ENCODE measurements at places on chromosomes 13 and 19.

DNA sequence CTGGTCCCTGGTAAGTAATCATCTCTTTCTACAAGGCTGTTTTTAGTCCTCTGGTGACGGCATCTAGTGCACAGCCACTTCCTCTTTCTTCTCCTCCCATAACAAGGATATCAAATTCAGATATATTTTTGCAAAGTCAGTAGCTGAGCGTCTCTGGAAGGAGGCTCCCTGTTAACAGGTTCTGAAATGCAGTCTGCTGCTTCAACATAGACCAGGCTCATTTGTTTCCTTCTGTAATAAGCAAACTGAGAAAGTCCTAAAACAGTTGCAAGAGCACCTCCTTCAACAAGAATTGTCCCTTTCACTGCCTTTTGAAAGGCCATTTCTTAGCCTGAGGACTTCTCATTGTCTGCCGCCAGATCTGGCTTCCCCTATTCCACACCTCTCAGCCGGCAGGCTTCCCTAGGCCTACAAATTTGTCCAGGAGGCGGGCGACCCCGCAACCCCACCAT lies 7.4 kb upstream of the ZSCAN5A start:
- no peak for DNase-seq

DNA sequence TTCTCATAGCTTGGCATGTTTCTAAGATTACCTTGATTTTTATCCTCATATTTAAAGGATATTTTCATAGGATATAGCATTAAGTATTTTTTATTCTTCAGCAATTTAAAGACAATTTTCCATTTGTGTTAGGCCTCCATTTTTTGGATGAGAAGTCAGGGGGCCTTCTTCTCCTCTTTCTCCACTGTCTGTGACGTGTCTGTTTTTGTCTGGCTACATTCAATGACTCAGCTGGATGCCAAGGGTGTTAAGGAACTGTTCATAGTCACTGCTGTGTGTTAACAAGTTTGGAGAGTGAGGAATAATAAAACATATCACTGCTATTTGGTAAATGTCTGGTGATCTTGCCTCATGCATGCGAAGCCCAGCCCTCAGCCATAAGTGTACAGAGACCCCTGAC lies 36.4 kb downstream of the ZNF582 start:
- DNase-seq, result no peak

DNA sequence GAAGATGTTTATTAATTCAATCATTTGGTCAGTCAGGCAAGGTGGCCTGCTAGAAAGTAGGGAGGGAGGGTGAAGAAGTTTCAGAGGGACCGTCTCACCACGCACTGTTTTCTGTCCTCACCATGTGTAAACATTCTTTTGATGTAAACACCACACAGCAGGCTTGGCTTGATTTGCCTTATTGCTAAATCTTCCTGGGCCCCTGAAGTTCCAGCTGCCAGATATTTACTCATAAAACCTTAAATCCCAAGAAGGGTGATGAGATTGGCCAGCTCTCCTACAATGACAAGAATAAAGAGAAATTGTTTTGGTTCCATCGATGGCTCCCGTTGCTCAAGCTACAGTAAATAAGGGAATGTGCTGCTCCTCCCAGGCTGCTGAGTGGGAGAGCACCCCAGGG lies 198.2 kb upstream of the TMTC4 start:
- DNase-seq, result no peak

DNA sequence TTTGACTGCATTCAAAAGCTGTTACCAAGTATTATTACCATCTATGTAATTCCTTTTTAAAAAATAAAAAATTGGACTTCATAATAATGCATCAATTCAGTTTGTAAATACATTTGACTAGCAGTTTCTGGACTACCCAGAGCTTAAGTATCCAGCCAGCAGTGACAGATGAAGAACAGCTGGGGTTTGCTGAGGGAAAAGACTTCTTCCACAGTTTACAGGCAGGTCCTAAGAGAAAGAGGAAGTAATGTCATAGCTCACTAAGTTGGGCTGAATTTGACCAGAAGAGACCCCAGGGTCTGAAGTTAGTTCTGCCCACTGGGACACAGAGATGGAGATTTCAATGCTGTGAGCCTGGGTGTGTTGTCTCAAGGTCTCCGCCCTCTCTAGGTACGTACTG lies 96.4 kb downstream of the MBNL2 start:
- DNase-seq, result no peak

- DNase-seq, result peak; percentile 63
Observed at GRCh38 chr13:99371956-99372355, 64.8 kb upstream of the GPR183 start.

DNA sequence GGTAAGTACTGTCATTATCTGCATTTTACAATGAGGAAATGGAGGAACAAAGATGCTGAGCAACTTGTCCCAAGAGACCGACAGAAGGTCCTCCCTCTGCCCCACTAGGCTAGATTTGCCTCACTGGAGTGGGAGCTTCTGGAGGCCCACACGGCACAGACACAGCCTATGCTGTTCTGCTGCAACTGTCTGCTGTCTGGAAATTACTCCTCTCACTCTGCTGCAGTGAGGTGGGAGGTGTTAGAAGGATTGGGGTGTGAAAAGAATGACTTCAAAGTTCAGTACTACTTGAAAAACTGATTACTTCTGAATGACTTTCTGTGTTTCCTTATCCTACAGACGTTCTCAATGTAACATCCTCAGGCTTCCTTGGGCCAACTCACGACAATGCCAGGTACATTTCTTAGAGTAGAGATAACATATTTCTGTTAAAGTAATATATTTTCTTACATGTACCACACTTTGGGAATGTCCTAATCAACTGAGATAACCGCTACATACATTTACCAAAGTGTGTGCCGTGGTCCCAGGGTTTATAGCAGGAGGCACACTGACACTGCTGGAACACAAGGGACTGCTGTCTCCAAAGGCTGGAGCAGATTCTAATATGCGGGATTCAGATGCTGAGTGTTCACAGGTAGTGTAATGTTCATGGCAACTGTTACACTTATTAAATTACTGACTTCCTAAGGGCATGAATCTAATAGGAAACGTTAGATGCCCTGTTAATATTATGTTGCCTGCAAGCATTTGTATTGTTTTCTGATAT lies 53.5 kb upstream of the WASF3 start:
- no peak for DNase-seq

DNA sequence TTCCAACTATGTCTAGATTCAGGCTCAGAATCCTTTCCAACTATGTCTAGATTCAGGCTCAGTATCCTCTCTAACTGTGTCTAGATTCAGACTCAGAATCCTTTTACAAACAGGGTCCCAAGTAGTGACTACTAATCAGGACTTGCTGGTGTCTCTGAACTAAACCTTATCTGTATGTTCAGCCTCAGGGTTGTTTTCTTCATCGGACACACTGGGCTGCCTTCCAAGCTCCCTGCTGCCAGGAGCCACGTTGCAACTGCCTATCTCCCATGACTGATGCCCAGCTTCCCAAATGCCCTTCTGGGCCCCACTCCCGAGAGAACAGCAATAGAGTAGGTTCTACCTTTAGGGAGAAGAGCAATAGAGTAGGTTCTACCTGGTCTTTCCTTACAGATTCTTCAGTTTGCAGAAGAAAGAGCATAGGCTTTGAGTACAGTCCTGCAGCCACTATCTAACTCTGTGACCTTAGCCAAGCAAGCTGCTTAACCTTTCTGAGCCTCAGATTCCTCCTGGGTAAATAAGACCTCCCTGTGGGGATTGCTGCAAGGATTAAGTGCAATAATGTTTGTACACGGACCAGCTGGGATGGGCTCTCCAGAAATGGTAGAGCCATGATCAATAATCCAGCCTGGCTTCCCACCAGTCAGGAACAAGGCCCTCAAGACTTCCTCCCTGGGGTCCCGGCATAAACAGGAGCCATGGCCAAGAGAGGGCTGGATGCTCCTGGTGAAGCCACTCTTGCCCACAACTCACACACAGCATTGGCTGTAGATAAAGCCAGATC lies 61.5 kb downstream of the ZIC5 start:
- DNase-seq, result no peak

DNA sequence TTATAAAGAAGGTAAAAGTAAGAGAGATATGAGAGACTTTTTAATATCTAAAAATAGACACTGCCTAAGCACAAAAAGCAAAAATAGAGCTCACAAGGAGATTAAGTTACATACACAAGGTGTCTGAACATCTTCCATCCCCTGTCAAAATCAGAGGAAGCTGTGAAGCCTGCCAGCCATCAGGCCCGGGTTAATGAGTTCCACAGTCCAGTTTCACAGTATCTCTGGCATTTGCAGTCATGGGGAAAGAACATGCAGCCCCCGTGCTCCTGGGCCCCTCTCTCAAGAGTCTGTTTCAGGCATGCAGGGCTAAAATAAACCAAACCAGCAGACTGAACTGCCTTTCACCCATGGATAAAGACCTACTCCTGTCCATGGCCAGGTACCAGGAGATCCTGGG lies 79.2 kb downstream of the TBC1D4 start:
- DNase-seq, result no peak

DNA sequence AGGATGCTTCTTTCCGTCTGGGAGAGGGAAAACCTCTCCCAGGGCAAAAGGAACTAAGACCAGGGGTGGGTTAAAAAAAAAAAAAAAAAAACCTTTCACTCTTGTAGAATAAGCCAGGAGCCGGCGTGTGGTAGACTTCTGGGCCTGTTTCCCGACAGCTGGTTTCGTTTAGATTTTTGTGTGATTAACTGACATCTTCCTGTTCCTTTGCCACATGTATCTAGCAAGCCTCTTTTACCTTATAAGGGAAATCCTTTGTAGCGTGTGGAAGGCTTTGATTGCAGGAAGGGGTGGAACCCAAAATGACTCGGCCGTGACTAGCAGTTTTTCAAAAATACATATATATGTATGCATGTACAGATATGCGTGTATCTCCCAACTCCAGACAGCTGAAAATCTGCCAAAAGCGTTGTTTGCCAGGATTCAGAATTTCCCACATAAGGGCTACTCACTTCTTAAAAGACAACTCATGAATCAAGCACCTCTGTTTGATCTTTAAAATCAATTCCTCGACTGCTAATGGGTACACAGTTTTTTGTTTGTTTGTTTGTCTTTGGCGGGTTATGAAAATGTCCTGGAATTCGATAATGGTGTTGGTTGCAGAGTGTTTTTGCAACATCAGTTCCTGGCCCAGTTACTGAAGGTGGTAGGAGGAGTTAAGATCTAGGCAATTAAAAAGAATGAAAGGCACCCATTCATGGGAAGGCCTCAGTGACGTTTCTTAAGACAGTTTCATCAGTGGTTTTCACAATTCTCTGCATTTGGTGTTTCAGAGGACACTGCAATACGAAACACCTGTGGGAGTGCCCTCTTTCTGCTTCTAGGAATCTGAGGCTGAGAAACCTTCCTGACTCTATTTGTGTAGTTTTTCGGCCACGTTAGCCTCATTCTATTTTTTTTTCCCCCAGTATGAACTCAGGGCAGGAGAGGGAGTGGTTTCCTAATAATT lies 2.7 kb downstream of the TPM4 start:
- peak; percentile 93 for DNase-seq

DNA sequence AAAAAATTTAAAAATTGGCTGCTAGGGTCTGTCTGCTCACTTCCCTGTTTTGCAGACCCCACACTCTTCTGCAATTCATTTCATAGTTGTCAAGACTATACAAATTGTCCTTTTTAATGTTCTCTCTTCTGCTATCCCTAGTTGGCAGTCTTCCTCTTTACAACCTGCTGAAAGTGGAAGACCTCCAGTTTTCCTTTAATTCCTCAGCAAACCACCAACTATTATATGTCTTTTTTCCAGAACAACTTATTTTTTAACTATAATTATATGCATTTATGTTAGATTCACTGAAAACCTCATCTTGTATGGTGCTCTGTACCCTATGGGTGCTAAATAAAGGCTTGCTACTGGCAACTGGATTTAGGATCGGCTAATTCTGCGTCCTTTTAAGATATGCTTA lies 1.1 kb upstream of the PHF11 start:
- DNase-seq, result no peak

- DNase-seq, result no peak
Observed at GRCh38 chr13:44030615-44031014, 150.9 kb downstream of the LACC1 start.

GRCh38 chr19:42410371-42410770 lies 16.8 kb downstream of the LIPE start:
- no peak for DNase-seq

Measured in activated CD4-positive, alpha-beta T cell treated with anti-CD3 and anti-CD28 coated beads, Interleukin-2, Interleukin-4, amounts not matched to agents 100 ng/mL and 50 ng/mL, durations not matched to agents 16 hours and 8 hours (primary cell).